ENCODE measurements at places on chromosomes 13 and 19.

- no peak for DNase-seq
Observed at GRCh38 chr19:42290523-42291434, 11.2 kb upstream of the PRR19 start.

DNA sequence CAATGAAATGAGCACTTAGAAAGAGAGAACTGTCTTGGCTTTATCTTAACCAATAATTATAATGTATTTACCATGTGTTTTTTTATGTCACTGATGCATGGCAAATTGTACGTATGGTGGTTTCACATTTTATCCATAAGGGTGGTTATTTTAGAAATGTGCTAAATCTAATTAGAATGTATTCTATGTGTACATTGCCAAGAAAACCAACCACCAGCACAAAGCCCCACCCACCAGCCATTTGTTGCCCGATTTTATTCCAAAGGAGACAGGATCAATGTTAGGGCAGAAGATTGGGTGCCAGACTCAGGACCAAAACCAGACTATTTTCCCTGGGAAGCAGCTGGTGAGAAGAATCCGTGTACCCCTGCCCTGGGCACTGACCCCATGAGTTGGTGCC lies 63.0 kb upstream of the SOX1 start:
- DNase-seq = no peak

GRCh38 chr19:2424686-2425621 lies 2.4 kb downstream of the TIMM13 start:
- DNase-seq = no peak

- DNase-seq = no peak
Observed at GRCh38 chr13:60411983-60412382, 15.0 kb downstream of the TDRD3 start.

GRCh38 chr13:102311901-102312300 lies 89.9 kb downstream of the FGF14 start:
- DNase-seq = no peak

GRCh38 chr19:6150289-6150688 lies 14.8 kb downstream of the ACSBG2 start:
- no peak for DNase-seq

- peak; percentile 8 for DNase-seq
Observed at GRCh38 chr19:34838753-34839431, 65.9 kb upstream of the ZNF599 start.

DNA sequence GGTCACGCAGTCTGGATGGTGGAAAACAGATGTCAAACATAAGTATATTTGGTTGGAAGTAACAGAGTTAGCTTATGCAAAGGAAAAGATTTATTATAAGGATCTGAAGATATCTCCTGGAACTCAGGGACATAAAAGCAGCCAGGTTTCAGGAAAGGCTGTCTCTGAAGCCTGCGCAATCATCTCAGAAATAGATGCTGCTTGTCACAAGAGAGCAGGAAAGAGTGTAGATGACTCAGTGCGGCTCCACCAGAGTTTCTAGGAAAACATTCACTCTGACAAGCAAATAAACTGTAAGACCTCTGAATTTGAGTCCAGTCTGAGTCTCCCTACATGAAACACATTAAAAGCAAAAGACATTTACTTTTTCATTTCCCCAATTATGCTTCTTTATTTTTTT lies 220.4 kb upstream of the HTR2A start:
- peak; percentile 60 for DNase-seq

DNA sequence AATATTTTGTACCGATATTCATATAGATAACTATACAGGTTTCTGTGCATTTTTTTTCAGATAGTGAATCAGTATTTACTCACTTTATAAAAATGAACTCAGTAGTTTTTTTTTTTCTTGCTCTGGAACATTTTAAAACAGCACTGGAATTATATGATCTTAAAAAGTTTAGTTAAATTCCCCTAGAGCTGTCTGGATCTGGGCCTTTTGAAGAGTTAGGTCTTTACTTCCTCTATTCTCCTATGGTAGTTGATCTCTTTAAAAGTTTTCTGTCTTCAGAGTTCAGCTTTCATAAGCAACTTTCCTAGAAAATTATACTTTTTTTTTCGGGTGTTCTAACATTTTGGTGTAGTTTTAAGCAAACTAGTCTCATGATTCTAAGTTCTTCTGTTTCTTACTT lies 21.8 kb upstream of the RBM26 start:
- DNase-seq = no peak

DNA sequence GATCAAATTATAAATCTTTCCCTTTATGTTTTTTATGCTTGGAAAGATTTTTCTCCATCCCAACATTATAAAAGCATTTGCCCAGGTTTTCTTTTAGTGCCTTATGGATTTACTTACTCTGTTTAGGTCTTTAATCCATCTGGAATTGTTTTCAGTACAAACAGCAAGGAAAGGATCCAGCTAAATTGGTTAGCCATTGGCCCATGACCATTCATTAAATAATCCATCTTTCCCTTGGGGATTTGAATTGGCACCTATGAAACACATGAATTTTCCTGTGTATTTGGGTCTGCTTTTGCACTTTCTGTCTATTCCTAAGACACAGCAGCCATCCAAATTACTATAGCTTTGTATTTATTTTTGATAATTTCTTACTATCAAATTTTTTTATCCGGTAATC lies 28.8 kb upstream of the SHKBP1 start:
- no peak for DNase-seq

- peak; percentile 37 for DNase-seq
Observed at GRCh38 chr13:74047931-74048600, 86.1 kb downstream of the KLF12 start.

DNA sequence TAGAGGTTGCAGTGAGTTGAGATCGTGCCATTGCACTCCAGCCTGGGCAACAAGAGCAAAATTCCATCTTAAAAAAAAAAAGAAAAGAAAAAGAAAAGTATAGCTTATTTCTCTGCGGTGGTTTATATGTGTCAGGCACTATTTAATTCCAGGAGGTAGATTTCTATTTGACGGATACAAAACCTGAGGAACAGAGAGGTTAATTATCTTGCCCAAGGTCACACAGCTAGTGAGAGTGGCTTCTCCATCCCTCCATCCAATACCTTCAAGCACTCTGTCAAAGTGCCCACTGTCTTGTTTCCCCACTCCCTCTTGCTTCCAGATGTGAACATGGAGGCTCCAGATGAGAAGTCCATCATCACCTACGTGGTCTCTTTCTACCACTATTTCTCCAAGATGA lies 34.8 kb downstream of the SPTBN4 start:
- no peak for DNase-seq

- DNase-seq = no peak
Observed at GRCh38 chr19:1653300-1653628, 849 bp upstream of the TCF3 start.

- DNase-seq = peak; percentile 37
Observed at GRCh38 chr19:41195675-41196497, 2.9 kb downstream of the CYP2S1 start.

DNA sequence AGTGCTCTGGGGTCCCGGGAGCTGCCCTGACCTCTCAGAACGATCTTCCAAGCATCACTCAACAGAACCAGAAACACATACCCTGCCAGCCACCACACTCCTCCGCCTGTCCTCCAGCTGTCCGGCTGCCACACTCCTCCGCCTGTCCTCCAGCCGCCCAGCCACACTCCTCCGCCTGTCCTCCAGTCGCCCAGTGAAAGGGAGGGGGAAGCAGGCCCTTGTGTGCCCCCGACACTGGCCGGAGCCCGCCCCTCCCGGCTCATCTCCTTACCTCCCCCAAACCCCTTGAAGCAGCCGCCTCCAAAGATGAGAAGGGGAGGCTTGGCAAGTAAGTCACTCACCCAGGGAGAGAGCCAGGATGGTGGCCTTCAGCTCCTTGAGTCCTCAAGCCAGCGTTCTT lies 40.2 kb downstream of the STK24 start:
- DNase-seq = no peak

- DNase-seq = peak; percentile 50
Observed at GRCh38 chr13:69243366-69243765, 864.3 kb upstream of the ATXN8OS start.

DNA sequence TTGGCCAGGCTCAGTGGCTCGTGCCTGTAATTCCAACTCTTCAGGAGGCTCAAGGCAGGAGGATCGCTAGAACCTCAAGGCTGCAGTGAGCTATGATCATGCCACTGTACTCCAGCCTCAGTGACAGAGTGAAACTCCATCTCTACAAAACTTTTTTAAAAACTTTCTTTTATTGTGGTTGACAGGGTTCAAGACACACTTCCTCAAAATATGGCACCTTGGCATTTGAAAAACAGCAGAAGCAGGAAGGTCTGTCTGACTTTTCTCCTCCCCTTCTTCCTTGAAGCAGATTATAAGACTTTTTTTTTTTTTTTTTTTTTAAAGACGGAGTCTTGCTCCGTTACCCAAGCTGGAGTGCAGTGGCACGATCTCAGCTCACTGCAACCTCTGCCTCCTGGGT lies 100.3 kb downstream of the TM9SF2 start:
- DNase-seq = no peak

DNA sequence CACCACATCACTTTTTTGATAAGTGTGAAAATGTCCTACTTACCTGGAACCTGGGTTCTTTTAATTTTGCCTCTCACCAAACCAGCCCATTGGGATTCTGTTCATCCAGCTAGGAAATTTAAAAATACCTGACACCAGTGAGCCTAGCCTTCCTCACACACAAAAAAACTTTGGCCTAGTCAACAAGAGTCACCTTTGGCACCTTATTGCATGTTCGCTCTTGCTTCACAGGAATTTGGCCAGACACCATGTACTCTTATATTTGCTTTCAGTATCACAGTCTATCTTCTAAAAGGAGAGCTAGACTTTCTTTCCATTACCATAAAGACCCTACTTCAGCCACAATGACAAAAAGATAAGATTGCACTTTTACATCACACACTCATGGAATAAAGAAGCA lies 65.8 kb downstream of the ZNF257 start:
- DNase-seq = no peak

- no peak for DNase-seq
Observed at GRCh38 chr19:15864824-15865223, 33.0 kb downstream of the CYP4F2 start.

DNA sequence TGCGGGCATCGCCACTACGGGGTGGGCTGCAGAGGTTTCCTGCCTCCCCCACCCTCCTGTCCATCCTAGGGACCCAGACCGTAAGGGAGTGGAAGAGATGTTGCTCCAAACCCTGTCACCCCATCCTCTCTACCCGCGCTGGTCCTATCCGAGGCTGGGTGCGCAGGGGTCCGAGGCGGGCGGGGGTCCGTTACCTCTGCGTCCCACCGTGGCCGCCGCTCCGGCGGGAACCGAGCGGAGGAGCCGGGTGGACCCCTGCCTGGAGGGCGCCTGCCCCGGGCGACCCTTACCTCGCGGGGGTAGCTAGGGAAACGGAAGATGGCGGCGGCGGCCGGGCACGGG lies at the start of gene DGKH:
TSS of gene DGKH (plus strand) at position 307 of the 342 bp plus-strand sequence. CDS start 126 bp downstream, outside the sequence.
- DNase-seq = no peak

GRCh38 chr13:35770756-35771297 lies 294.3 kb upstream of the MAB21L1 start:
- DNase-seq = no peak

DNA sequence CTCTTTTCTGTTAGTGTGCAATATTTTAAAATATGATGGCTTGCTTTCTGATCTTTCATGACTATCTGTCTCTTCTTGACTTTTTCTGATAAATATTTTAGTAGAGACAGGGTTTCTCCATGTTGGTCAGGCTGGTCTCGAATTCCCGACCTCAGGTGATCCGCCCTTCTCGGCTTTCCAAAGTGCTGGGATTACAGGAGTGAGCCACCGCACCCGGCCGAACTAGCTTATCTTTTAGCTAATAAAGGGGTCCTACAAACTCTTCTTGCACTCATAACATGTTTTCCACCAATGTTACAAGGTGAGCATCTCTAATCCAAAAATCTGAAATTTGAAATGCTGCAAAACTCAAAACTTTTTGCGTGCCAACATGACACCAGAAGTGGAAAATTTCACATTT lies 535.2 kb upstream of the PCDH20 start:
- DNase-seq = no peak

DNA sequence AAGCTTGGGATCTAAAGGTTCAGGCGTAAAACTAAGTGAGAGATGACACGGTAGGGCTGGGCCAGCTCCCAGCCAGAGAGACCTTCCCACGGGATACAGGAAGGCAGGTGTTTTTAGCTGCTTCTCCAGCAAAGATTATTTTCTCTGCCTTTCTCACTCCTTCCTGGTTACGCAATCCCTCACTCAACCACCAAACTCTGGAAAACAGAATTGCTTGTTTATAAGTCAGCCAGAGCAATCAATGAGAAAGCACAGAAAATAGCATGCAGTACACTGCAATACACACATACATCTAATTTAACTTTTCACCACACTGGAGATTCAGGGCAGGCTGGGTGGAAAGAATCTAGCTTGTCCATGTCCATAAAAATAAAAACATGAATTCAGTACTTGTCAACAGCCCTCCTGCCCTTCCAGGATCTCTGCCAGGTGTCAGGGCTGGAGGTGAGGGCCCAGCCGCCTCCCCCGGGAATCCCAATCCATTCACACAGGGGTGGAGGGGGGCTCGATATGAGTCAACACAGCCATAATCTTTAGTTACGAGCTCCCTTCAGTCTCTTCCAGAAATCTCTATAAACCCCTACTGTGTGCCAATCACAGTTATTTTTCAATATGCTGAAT lies 12.2 kb downstream of the RHPN2 start:
- peak; percentile 80 for DNase-seq

DNA sequence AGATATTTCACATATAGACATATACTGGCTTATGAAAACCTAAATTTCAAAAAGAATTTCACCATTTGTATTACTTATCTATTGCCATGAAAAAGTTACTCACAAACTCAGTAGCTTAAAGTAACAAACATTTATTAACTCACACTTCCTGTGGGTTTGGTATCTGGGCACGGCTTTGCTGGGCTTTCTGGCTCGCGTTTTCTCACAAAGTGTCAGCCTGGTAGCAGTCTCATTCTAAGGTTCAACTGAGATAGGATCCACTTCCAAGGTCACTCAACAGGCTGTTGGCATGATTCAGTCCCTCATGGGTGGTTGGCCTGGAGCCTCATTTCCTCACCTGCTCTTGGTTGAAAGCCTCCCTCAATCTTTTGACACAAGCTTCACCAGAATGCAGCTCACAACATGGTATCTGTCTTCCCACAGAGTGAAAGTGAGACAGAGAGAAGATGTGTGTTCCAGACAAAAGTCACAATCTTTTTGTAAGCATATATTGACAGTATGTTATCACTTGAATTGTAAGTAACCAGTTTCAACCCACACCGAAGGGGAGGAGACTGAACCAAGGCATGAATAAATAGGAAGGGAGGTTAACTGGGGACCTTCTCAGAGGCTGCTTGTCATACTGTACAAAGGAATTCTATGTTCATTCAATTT lies 1065.8 kb upstream of the SPRY2 start:
- DNase-seq = peak; percentile 93

DNA sequence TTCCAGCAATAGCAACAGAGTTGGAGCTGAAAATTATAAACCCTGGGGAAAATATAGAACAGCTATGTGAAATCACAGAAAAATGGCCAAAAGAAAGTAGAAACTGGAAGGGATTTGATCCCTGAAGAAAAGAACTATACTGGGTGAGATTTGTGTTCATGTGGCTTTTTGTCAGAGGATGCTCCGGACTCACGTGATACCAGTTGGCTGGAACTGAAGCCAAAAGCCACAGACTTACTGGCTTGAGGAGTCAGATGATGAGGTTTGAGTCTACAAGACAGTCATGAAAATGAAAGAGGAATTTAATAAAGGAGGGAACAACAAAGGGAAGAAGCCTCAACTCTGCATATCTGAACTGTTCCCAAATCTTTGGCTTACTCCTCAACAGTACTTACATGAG lies 427.1 kb downstream of the GPC5 start:
- no peak for DNase-seq

Measured in kidney tubule cell (primary cell).